HCEC 1CT (cell line): ENCODE measurements at places on chromosomes 7 and 10.

DNA sequence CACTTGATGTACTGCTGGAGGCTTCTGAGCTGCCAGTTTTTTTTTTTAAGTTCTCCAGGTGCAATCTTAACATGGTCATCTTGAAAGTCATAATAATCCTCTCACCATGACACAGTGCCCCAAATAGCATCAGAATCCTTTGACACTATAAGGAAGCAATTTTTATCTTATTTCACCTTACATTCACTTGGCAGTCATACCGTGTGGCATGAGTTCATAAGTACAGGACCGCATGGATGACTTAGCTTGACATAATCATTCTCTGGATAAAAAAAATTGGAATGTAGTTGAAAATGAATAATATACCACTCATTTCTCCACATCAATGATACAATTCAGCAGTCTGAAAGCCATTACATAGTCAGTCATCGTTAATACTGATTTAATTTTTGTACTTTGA is 25.6 kb upstream of the TMEM196 start:
- peak; percentile 52 for DNase-seq

- DNase-seq, result peak; percentile 96
Measured at GRCh38 chr7:39621261-39621660, 2.1 kb upstream of the RALA start.

- DNase-seq, result no peak
Measured at GRCh38 chr7:76064208-76064970, 16.5 kb downstream of the MDH2 start.

DNA sequence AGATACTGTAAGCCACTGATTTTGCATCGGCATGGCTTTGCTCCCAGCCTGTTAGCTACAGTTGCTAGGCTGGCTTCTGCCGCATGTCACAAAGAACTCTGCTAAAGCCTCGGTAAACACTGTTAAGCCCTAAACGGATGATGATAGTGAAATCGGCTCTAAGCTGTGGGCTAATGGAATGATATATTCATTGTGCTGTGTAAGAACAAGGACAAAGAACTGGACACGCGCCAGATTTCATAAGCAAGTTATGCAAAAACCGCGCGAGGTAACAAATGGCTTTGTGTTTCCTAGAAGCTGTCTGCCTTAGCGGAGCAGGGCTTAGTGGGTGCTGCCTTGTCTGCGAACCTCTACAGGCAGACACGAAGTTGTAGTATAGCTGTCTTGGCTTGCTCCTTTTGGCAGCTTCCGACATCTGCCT is 331.3 kb upstream of the COBL start:
- DNase-seq, result no peak

- DNase-seq, result peak; percentile 35
Measured at GRCh38 chr10:30758338-30758737, 128.8 kb upstream of the LYZL2 start.

DNA sequence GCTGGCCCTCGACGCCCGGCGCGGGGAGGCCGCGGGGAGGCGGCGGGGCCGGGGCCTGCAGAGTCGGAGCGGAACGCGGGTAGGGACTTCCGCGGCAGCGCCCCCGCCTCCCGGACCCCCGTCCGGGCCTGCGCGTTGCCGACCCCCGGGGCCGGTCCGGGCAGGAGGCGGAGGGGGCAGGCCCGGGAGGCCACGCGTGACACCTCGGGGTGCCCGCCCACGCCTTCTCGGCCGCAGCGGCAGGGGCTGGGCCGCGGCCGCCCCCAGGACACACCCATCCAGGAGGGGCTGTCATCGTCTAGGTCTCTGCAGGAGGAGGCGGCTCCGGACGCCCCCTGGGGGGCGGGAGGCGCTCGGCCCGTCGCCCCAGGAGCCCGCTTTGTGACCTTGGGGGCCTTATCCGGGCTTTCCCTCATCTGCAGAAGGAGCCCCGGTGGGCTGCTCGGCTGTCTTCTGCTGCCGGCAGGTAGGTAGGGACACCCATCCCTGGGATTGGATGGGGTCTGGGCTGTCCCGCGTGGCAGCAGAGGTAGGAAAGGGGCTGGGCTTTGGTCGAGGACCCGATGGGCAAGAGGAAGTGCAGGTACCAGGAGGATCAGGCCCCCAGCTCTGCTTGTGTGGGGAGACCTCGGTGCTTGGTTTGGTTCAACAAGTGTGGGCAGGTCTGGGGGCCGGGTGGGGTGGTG is 569 bp downstream of the ZNF316 start:
- no peak for DNase-seq
